Amniotic stem cell (primary cell): ENCODE measurements at places on chromosomes 1 and 21.

DNA sequence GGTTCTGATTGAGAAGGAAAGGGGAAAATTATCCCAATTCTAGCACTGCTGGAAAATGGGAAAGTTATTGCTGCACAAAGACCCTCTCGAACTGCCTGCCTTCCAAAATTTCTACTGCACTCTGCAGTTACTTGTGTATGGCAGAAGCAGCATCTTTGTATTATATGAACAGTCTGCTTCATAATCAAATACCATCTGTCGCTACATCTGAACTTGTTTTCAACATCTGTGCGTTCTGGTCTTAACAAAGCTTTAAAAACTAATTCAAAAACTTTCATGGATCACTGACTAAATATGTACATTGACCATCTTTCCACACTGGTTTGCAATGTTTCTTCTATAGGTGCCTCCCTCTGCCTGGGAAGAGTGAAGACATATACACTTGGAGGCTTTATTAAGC is 79.2 kb downstream of the PROX1 start:
- no peak for DNase-seq

DNA sequence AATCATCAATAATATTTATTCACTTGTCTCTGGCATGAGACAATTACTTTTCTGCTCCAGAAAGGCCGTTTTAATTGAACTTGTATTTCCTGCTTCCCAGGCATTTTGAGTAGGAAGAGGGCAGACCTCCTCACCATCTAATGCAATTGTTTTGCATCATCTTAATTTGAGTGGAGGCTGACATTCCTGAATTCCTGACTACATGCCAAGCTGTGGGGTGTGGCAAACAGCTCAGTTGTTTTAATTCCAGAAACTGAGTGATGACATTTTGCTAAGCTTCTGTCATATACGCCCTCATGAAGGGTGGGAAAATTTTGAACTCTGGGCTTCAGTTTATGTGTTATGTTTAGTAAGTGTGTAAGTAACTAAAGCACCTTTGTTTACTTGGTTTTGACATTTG is 125.4 kb upstream of the USP25 start:
- no peak for DNase-seq

DNA sequence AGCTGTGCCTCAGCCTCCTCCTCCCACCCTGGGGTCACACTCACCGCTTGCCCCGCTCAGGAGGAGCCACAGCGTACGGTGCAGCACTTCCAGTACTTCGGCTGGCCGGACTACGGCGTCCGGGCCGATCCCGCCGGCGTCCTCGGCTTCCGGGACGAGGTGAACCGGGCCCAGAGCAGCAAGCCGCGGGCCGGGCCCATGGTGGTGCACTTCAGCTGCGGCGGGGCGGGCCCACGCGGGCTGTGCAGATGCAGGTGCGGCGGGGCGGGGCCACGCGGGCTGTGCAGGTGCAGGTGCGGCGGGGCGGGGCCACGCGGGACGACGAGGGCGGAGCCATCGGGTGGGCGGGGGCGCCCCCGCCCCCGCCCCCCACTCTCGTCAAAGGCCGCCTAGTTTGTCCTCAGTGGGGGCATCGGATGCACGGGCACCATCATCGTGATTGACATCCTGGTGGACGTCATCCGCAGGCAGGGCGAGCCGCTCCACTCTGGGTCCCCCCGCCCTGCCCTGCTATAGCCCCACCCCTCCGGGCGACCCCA is 5.5 kb downstream of the RNF223 start:
- DNase-seq: no peak

- DNase-seq: peak; percentile 87
These were observed 722 bp upstream of the TUT4 start for GRCh38 chr1:52553362-52554266.

DNA sequence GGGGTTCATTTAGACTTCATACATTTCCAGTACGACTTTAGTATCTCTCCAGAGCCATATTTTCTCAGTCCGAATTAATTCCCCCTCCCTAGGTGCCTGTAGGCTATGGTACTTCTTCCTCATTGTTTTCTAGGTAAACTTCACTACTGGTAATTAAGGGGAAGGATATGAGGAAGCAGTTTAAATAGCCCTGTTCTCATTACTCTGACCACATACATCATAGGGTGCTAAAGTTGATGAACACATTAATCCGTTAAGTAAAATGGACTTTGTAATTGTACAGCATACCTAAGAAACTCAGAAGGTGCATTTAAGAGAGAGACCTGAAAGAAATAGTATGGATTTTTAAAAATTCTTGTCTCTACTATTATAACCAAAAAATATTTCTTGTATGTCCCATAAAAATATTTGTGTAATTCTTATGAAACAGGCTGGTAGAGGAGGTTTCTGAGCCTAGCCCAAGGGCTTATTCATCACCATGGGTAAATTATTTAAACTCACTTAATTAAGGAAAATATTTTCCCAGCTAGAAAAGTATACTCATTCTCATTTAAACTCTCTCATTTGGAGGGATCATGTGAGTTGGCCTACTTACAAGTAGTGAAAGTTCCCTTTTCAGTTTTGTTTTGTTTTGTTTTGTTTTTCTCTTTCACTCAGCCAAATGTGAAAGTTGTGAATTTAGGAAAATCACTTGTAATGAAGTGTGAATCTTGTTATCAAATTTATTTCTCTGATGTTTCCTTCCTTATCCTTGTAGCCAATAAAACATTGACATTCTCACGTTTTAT is 2.0 kb downstream of the PRMT6 start:
- no peak for DNase-seq

- DNase-seq: no peak
These were observed 84.9 kb upstream of the C21orf91 start for GRCh38 chr21:17903929-17904639.

DNA sequence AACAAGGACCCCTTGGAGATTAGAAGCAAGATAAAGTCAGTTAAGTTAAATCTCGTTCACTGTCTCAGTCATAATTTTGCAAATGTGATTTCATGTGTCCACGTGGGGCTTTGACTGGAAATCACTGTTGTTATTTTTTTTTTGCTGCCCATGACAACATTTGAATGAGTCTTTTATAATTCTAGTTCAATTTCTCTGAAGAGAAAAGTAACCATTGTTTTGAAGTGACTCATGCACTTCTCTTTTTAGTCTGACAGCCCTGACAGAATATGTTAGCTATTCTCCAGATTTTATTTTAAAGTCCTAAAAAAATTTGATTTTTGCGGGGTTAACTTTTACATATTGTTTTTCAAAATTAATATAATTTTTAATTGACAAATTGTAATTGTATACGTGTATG is 30.7 kb upstream of the NLRP3 start:
- no peak for DNase-seq

DNA sequence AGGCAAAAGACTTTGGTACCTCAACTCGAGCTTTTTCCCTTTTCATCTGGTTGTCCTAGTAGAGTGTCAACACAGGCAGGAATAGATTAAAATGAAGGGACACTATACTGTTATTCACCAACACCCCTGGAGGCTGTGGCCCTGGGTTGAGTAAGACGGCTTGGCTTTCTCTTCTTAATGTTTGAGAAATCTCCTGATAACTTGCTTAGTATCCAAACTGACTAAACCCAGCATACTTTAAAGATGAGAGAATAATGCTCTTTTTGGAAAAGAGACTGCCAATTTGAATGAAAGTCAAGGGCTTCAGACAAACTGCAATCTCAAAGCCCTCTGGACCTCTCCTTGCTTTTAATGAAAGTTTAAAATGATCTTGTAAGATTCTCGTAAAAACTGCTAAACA is 2.6 kb upstream of the SLC30A1 start:
- DNase-seq: peak; percentile 25

DNA sequence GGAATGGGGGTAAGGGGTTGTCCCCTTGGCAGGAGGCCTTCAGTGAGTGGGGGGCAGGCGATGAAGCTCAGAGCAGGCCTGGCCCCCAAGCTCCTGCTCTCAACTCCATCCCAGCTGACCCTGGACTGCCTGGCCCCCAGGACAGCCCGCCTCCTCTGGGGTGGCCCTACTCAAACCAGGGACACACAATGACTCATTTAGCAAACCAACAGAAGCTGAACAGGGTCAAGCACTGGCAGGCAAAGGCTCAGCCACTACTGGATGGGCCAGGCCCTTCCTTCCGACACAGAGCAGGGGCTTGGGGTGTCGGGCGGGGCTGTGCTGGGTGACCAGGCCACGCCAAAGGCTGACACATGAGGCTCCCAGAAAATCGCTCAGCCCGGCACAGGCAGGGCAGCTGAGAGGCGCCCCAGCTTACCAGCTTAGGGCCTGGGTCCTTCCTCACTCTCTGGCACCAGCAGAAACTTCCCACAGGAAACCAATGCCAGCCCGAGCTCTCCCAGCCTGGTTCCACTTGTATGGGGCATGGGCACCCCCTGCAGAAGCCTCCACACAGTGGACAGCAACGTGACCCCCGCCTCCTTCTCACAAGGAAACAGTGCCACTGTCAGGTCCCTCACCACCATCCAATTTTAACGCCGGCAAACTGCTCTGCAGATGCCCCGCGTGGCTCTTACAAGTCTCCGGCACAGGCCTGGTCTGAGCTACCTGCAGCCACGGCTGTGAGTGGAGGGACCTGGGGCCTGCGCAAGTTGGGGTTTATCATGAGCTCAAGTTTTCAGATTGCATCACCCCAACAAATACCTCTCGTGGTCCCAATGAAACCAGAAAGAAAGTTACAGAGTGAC is 114.3 kb downstream of the NPHP4 start:
- no peak for DNase-seq

- DNase-seq: no peak
These were observed 823 bp upstream of the PRKAA2 start for GRCh38 chr1:56644064-56644918.

DNA sequence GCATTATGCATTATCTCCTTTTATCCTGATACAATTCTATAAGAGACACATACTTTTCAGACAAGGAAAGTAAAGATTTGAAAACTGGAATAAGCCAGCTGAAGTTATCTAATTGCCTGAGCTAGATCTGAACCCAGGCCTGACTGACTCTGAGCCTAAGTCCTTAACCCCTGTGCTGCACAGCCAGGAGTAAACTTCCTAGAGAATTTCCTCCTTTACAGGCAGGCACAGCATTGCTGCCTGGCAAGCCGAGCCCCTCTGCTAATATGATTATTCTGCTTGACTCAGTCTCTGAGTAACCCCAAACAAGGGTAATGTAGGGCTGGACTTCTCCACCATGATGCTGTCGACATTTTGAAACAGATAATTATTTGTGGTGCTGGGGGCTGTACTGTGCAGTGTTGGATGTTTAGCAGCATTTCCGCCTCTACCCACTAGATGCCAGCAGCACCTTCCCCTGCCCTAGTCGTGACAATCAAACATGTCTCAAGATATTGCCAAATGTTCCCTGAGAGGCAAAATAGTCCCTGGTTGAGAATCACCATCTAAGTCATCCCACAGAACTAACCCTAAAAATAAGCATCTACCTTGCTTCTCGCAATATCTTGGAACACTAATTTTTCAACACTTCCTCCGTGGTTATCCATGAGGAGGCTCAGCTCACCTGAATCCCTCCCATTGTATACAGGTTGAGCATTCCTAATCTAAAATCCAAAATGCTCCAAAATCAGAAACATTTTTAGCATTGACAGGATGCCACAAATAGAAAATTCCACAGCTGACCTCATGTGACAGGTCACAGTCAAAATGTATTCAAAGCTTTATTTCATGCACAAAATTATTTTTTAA is 18.5 kb downstream of the CAMK1G start:
- no peak for DNase-seq

- no peak for DNase-seq
These were observed 13.3 kb downstream of the RRP15 start for GRCh38 chr1:218298398-218298797.

- DNase-seq: no peak
These were observed 33.4 kb downstream of the FAM78B start for GRCh38 chr1:166133276-166133841.

DNA sequence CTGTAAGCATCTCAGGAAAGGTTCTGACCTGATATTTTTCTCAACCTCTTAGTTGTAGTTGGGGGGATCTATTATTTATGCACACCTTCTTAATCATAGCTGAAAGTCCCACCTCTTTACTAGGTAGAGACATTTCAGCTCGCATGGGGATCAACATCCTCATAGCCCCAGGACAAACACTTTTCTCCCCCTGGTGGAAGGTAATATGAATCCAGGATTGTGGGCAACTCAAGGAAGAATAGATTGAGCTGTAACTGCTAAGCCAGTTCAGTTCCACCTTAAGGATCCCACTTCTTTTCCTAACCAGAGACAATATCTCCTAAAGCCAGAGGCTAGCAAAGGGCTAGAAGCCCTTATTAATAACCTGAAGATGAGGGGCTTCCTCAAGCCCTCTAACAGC is 25.4 kb upstream of the SMYD3 start:
- DNase-seq: no peak

DNA sequence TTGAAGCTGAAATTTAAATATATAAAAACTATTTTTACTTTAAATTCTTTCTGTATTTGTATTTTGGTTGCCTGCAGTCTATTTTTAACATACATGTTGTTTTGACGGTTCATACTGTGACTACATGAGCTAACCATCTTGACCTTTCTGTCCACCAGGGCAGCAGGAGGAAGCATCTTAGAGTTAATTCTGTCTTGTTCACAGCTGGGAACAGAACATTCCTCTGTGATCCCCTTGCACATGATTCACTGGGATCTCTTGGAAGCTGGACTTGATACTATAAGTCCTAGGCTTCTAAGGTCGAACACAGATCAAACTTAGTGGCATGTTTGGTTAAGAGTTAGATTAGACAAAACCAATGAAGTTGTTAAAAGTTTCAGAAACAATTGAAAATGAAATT is 99.7 kb downstream of the NFIA start:
- no peak for DNase-seq

DNA sequence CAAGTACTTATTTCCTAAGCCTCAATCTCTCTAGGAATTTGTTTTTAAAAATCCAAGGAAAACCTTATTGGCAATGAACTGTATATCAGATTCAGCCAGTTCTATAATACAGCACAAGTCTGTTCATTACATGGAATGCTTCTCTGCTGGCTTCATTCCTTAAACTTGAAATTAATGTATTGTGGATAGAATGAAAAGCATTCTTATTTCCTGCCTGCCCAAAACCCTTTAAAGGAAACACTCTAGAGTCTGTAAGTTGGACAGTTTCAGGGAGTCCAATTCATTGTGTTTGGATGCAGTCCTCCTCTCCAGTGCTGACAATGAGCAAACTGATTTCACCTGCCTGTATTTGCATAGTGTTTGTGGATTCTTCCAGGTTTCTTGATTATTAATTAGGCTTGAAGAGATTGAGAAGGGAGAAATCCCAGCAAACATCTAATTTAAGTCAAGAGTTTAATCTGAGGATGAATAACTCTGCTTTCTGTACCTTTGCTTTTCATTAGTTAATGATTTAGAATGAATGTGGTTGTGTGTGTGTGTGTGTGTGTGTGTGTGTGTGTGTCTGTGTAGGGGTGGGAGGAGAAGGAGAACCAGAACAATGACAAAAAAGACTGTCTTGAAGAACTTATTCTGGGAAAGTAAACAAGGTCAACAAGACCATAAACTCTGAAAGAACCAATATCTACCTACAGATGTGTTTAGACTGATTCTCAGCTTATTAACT is 61.2 kb downstream of the CACHD1 start:
- DNase-seq: no peak
